ENCODE measurements at places on chromosomes 5 and 9. TPM values are rescaled to one million over a fixed set of nuclear protein-coding genes. Genes with fewer than 3 reads are reported as not detected.

The CCL21 gene
- 13.0 TPM for total RNA-seq

The TSLP gene
- total RNA-seq = 2.5 TPM

DNA sequence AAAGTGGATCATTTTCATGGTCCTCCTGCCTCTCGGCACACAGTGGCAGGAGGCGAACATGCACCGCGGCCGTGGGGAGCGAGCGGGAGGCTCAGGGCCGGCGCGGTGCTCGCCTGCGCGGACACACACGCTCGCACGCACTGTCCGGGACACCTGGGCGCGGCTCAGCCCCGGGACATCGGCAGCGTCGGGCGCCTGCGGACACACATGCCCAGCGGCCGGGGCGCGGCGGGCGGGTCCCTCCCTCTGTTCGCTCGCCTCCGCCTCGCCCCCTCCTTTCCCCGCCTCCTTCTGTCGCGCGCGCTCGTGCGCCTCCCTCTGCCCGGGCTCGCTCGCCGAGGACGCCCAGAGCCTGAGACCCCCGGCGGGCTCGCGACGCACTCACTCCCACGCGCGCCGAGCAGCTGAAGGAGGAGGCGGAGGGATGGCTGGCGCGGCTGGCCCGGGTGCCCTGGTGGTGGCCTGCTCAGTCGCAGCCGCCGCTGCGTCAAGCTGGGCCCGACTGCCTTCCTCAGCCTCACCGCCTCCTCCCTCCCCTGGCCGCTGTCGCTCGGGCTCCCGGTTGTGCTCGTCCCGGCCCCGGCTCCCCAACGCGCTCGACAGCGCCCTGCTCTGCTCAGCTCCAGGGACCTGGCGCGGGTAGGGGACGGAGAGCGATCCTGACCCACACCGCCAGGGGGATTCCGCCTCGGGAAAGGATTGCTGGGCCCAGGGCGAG lies at the start of gene FRMD3:
TSS of gene FRMD3 (minus strand) at position 230 of the 718 bp plus-strand sequence. CDS start at position 60, 170 bp downstream.
- H3K27ac ChIP-seq = no peak within 1 kb of the TSS
- no peaks in the 10 kb centered on the region for H3K27me3 ChIP-seq
- H3K4me3 ChIP-seq = peak within 1 kb of the TSS; percentile 2

GRCh38 chr9:2634153-2634552 lies 12.6 kb downstream of the VLDLR start:
- H3K4me3 ChIP-seq = no peak overlapping the region
- H3K27ac ChIP-seq = no peak overlapping the region
- no peaks in the 10 kb centered on the region for H3K27me3 ChIP-seq
- DNase-seq = no peak

GRCh38 chr5:134509308-134510040 lies 16.0 kb upstream of the JADE2 start:
- H3K4me3 ChIP-seq = no peak overlapping the region
- H3K4me1 ChIP-seq = no peaks in the 10 kb centered on the region
- H3K27ac ChIP-seq = no peak overlapping the region
- peak; percentile 61 for DNase-seq
- no peaks in the 10 kb centered on the region for H3K36me3 ChIP-seq
- no peaks in the 10 kb centered on the region for H3K27me3 ChIP-seq

GRCh38 chr5:157381746-157382145 lies 78.3 kb upstream of the NIPAL4 start:
- H3K27ac ChIP-seq = peak overlapping the region; percentile 89
- peaks cover 6% of the 10 kb centered on the region for H3K4me1 ChIP-seq
- DNase-seq = no peak

DNA sequence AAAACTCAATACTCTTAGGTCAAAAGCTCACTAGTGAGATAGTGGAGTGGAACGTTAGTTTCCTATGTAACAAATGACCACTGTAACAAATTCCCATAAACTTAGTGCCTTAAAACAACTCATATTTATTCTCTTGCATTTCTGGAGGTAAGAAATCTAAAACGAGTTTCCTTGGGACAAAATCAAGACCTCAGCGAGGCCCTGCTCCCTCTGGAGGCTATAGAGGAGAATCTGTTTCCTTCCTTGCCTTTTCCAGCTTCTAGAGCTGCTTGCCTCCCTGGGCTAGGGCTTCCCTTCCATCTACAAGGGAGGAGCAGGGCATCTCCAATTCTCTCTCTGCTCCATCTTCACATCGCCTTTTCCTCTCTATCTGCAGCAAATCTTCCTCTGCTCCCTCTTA lies 32.0 kb downstream of the SEMA5A start:
- H3K4me3 ChIP-seq = no peak overlapping the region
- H3K36me3 ChIP-seq = no peaks in the 10 kb centered on the region
- H3K27ac ChIP-seq = no peak overlapping the region
- H3K4me1 ChIP-seq = peaks cover 2% of the 10 kb centered on the region
- no peaks in the 10 kb centered on the region for H3K27me3 ChIP-seq
- DNase-seq = no peak

DNA sequence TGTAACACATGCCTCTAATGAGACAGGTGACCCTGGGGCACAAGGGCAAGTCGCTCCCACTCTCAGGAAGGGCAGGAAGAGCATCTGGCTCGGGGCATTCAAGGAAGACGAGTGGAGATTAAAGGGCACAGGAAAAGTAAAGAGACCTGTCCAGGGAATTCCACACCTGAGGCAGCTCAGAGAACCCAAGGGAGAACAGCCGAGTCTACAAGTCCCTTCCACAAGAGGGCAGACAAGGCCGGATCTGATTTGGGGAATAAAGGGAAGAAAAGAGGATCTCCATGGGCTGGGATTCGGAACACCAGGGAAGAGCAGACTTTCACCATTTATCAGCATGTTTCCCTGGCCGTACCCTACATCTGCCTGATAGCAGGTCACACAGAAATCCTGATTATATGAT lies 28.1 kb downstream of the GPX3 start:
- H3K27me3 ChIP-seq = no peaks in the 10 kb centered on the region
- no peak overlapping the region for H3K27ac ChIP-seq
- H3K4me1 ChIP-seq = no peaks in the 10 kb centered on the region
- H3K36me3 ChIP-seq = peaks cover 9% of the 10 kb centered on the region

- no peaks in the 10 kb centered on the region for H3K36me3 ChIP-seq
- no peaks in the 10 kb centered on the region for H3K4me1 ChIP-seq
- no peak for DNase-seq
- no peak overlapping the region for H3K4me3 ChIP-seq
- no peak overlapping the region for H3K27ac ChIP-seq
- H3K27me3 ChIP-seq = no peaks in the 10 kb centered on the region
Observed at GRCh38 chr5:86625148-86625547, 7.4 kb downstream of the COX7C start.

- no peaks in the 10 kb centered on the region for H3K27me3 ChIP-seq
- H3K36me3 ChIP-seq = no peaks in the 10 kb centered on the region
- no peak for DNase-seq
- no peaks in the 10 kb centered on the region for H3K4me1 ChIP-seq
- no peak overlapping the region for H3K27ac ChIP-seq
Observed at GRCh38 chr5:144448457-144448856, 277.8 kb downstream of the KCTD16 start.

GRCh38 chr5:141121985-141122384 lies 367 bp downstream of the PCDHB4 start:
- DNase-seq = no peak
- no peaks in the 10 kb centered on the region for H3K4me1 ChIP-seq
- no peaks in the 10 kb centered on the region for H3K27me3 ChIP-seq

- no peak for DNase-seq
- no peaks in the 10 kb centered on the region for H3K36me3 ChIP-seq
- no peaks in the 10 kb centered on the region for H3K27me3 ChIP-seq
- H3K27ac ChIP-seq = no peak overlapping the region
- no peak overlapping the region for H3K4me3 ChIP-seq
Observed at GRCh38 chr9:132486706-132487350, 76.8 kb downstream of the CFAP77 start.

- H3K27ac ChIP-seq = no peak overlapping the region
- H3K4me1 ChIP-seq = no peaks in the 10 kb centered on the region
- H3K4me3 ChIP-seq = no peak overlapping the region
- DNase-seq = no peak
- no peaks in the 10 kb centered on the region for H3K36me3 ChIP-seq
Observed at GRCh38 chr5:14977058-14977685, 105.6 kb upstream of the ANKH start.

DNA sequence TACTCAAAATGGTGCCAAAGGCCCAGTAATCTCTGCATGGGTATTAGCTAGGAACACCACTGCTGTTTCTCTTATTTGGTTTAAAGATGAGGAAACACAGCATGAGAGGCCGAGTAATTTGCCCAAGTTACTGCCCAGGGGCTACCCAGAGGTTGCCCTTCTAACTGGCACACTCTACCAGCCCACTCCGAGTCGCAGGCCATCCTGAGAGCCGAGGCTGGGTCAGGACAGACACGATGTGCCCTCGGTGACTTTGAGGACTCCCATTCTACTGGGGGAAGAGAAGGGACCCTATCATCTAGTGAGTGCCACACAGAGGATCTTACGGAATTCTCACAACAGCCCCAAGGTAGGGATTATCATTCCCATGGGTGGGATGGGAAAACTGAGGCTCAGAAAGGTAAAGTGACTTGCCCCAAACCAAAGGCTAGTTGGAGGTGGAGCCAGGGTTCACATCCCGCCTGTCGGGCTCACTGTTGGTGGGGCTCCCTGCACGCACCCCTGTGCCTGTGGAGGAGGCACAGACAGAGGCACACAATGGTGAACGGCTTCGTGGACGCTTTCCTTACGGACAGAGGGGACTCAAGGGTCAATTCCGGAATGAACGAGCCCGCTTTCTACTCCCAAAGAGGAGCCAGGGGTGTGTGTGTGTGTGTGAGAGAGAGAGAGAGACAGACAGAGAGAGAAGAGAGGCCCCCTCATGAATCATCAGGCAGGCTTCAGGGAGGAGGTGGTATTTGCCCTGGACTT lies 225.0 kb downstream of the MELK start:
- H3K4me3 ChIP-seq = no peak overlapping the region
- no peaks in the 10 kb centered on the region for H3K36me3 ChIP-seq
- H3K27ac ChIP-seq = no peak overlapping the region
- no peaks in the 10 kb centered on the region for H3K27me3 ChIP-seq

- no peaks in the 10 kb centered on the region for H3K4me1 ChIP-seq
- no peak overlapping the region for H3K27ac ChIP-seq
- no peak for DNase-seq
- H3K27me3 ChIP-seq = no peaks in the 10 kb centered on the region
- H3K4me3 ChIP-seq = peak overlapping the region; percentile 96
- no peaks in the 10 kb centered on the region for H3K36me3 ChIP-seq
Observed at GRCh38 chr9:135478829-135479468, 633 bp upstream of the PPP1R26 start.

DNA sequence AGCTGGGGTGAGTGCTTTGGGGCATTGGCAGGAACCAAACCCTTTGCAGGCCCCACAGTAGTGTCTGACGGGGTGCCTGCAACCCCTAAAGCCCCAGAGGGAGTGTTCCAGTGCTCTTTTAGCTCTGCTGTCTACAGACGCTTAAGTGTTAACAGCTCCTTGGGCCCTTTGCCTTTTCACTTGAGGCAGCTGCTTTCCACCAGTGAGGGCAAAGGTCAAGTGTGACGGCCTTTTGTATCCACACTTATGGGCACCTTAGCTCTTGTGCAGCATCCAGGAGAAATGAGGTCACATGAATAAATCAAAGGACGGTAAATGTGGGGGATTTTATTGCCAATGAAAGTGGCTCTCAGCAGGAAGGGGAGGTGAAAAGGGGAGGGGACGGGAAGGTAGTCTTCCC lies 241.4 kb upstream of the PCSK5 start:
- no peaks in the 10 kb centered on the region for H3K27me3 ChIP-seq
- H3K4me1 ChIP-seq = no peaks in the 10 kb centered on the region
- DNase-seq = no peak
- H3K36me3 ChIP-seq = no peaks in the 10 kb centered on the region

- no peak for DNase-seq
- no peaks in the 10 kb centered on the region for H3K27me3 ChIP-seq
- no peaks in the 10 kb centered on the region for H3K36me3 ChIP-seq
Observed at GRCh38 chr5:133397348-133397747, 215.0 kb downstream of the FSTL4 start.

DNA sequence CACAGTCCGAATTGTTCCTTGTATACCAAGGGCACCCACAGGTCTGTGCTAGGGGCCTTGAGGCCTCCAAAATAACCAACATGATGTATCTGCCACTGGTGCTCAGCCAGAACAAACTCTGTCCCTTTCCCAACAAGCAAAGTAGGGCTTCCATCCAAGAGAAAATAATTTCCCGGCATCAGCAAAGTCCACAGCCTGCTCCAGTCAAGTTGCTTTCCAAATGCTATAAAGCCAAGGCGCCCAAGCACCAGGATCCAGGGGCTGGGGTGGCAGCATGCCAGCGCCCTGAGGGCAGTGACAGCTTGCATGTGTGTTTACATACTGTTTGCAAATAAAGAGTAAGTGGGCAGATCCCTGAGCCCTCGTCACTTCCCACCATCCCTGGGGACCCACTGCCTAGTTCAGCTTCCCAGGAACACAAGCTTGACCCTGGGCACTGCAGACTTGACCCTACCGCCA lies 155.9 kb downstream of the ERCC6L2 start:
- no peak overlapping the region for H3K27ac ChIP-seq
- peak; percentile 83 for DNase-seq
- no peaks in the 10 kb centered on the region for H3K36me3 ChIP-seq
- H3K4me1 ChIP-seq = no peaks in the 10 kb centered on the region
- no peaks in the 10 kb centered on the region for H3K27me3 ChIP-seq
- no peak overlapping the region for H3K4me3 ChIP-seq

GRCh38 chr9:116000748-116001329 lies 152.8 kb upstream of the PAPPA start:
- H3K27ac ChIP-seq = no peak overlapping the region
- H3K4me3 ChIP-seq = no peak overlapping the region
- no peaks in the 10 kb centered on the region for H3K36me3 ChIP-seq
- no peak for DNase-seq
- H3K4me1 ChIP-seq = no peaks in the 10 kb centered on the region
- H3K27me3 ChIP-seq = no peaks in the 10 kb centered on the region

- H3K4me3 ChIP-seq = no peak overlapping the region
- DNase-seq = no peak
- H3K4me1 ChIP-seq = no peaks in the 10 kb centered on the region
- no peak overlapping the region for H3K27ac ChIP-seq
- H3K27me3 ChIP-seq = no peaks in the 10 kb centered on the region
Observed at GRCh38 chr9:93949073-93949693, 6.0 kb downstream of the BARX1 start.

DNA sequence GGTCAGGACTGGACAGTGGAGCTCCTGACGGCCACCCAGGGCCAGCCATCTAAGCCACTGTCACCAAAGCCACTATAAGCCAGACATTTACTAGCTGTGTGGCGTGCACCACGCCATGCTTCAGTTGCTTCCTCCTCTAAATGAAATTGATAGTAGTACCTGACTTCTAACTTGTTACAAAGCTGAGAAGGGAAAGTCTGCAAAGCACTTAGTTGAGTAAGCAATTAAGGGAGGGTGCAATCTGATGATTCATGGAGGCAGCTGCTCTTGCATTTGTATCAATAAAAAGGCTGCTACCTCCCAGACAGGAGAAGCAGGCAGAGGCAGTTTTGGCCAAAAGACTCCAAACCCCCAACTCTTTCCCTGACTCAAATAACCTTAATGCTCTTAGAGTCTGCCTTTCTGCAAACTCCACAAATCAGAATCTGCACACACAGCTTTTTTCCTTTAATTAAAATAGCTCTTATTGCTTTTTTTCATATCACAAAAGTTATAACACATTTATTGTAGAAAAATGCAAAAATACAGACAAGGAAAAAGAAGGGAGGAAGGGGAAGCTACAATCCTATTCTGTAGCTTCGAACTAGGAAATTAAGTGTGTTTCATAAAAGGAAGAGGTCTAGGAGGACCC lies 19.3 kb upstream of the RAPGEF1 start:
- no peaks in the 10 kb centered on the region for H3K36me3 ChIP-seq
- no peak overlapping the region for H3K27ac ChIP-seq
- no peak for DNase-seq
- H3K4me3 ChIP-seq = no peak overlapping the region
